Activated naive CD4-positive, alpha-beta T cell (primary cell): ENCODE measurements at places on chromosomes 12 and 14.

DNA sequence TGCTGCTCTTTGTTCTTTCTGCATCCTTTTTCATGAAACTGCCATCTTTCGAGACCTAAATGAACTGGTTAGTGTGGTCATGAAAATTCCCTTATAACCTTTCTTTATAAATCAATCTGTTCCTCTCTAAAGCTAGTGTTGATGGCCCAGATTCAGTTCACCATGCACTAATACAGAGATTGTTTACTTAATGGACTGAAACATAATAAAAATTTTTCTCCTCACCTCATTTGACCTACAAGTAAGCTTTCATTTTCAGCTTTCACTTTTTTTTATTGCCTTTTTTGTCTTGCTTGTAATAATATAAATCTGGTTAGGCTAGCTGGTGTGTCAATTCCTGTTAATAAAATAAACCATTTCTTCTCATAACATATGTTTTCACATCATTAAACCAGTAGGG, 183.8 kb downstream of the CCDC59 start:
- no peak for DNase-seq

DNA sequence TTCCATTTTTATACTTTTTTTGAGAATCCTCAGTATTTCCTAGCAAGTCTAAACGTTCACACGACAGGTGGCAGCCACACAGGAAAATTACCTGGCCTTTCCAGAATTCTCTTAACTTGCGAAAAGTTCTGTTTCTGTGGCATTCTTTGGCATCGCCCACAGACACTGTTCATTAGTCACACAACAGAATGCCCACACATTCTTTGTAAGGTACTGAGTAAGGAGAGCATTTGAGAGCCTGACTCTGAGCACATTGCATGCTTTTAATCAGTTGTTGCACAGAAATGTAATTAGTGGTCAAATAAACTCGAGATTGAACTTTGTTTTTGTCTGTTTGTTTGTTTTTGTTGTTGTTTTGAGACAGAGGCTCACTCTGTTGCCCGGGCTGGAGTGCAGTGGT, 52.4 kb downstream of the LMNTD1 start:
- DNase-seq: no peak

- DNase-seq: no peak
These were observed 6.3 kb downstream of the KRT80 start for GRCh38 chr12:52185400-52185967.

DNA sequence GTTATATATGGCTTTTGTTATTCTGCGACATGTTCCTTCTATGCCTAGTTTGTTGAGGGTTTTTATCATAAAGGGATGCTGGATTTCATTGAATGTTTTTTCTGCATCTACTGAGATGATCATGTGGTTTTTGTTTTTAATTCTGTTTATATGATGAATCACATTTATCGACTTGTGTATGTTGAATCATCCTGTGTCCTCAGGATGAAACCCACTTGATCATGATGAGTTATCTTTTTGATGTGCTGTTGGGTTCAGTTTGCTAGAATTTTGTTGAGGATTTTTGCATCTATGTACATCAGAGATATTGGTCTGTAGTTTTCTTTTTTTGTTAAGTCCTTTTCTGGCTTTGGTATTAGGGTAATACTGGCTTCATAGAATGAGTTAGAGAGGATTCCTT, 291.2 kb downstream of the AKAP6 start:
- no peak for DNase-seq

DNA sequence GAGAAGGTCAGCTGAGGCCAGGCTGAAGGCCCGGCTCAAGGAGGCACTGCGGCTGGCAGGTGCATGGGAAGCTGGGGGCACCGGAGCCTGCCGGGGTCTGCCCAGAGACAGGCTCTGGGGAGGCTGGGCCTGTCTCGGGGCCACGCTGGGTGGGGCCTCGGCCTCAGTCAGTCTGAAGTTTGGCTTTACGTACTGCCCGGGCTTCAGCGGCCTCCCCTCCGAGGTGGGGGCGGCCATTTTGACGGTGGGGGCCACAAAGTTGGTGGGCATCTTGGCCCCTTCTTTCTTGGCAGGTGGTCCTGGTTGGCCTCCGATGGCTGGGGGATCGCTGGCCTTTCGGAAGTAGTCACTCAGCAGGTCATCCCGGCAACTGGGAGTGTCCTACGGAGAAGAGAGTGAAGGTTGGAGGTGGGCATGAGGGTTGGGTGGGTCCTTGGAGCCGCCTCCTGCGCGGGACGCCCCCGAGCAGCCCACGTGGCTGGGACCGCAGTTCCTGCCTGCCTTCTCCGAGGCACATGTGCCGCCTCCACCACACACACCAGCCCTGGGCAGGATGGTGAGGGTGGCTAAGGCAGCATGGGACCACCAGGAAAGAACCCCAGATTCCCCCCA, 28.9 kb upstream of the GPR68 start:
- no peak for DNase-seq

- DNase-seq: no peak
These were observed 20.7 kb downstream of the SLC7A7 start for GRCh38 chr14:22794551-22794951.

DNA sequence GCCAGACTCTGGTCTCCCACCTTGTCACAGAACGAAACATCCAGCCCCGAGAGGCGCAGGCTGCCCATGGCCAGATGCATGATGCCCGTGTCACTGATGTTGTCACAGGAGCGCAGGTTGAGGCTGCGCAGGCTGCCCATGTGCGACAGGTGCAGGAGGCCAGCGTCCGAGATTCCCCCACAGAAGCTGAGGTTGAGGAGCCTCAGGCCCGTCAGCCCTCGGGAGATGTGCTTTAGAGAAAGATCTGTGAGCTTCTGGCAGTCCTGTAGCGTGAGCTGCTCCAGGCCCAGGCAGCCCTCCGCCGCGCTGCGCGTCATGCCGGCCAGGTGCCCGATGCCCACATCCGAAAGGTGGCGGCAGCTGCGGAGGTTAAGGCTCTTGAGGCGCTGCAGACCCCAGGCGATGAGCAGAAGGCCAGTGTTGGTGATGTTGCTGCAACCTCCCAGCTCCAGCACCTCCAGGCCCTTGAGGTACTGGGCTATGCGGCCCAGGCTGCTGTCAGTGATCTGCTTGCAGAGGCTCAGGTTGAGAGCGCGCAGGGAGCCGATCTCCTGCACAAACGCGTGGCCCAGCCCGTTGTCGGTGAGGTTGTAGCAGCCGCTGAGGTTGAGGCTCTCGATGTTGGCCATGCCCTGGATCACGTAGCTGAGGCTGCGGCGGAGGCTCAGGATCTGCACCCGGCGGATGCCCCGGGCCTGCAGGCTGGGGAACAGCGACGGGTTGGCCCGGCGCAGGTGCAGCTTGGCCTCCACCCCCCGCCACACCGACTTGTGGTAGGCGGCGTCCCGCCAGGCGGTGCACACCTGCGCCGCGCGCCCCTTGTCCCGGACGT, 991 bp downstream of the FBXL14 start:
- no peak for DNase-seq

DNA sequence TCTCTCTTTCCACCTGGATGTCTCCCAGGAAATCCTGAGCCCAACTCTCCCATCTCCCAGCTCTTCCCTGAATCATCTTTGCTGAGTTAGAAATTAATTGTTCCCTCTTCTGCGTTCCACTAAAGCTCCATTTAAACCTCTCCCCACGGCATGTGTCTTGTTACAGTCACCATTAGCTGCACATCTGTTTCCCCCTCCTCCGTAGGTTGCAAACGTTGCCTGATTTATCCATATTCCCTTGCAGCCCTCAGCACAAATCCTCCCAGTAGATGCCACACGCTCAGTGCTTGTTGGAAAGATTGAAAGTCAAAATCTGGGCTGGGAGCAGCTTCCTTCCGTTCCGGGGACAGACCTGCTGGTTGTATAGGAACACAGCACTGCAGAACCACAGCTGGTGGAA, 90.4 kb downstream of the SLC24A4 start:
- no peak for DNase-seq

GRCh38 chr14:96380735-96381134, 11.2 kb upstream of the AK7 start:
- DNase-seq: no peak

DNA sequence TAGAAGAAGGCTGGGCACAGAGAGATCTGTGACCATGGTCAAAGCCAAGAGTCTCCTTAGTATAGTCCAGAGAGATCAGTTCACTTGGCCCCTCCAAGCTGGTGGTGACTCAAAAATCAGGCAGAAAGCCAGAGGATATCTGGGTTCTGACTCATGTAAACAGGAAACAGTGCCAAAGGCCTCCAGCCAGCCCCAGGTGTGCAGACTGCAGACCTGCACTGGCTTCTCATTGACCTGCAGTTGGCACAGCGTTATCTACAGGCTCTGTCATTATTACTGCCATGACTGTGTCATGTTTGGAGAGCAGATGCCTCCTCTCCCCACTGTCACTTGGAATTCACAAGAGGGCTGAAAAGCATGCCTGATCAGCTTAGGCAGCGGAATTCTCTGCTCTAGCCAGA, 295.7 kb upstream of the PRKD1 start:
- DNase-seq: no peak
